RCC 7860 (cell line): ENCODE measurements at places on chromosomes 1 and 21.
A peak's percentile ranks its signal among the peaks of the same experiment; 100 is the strongest.

DNA sequence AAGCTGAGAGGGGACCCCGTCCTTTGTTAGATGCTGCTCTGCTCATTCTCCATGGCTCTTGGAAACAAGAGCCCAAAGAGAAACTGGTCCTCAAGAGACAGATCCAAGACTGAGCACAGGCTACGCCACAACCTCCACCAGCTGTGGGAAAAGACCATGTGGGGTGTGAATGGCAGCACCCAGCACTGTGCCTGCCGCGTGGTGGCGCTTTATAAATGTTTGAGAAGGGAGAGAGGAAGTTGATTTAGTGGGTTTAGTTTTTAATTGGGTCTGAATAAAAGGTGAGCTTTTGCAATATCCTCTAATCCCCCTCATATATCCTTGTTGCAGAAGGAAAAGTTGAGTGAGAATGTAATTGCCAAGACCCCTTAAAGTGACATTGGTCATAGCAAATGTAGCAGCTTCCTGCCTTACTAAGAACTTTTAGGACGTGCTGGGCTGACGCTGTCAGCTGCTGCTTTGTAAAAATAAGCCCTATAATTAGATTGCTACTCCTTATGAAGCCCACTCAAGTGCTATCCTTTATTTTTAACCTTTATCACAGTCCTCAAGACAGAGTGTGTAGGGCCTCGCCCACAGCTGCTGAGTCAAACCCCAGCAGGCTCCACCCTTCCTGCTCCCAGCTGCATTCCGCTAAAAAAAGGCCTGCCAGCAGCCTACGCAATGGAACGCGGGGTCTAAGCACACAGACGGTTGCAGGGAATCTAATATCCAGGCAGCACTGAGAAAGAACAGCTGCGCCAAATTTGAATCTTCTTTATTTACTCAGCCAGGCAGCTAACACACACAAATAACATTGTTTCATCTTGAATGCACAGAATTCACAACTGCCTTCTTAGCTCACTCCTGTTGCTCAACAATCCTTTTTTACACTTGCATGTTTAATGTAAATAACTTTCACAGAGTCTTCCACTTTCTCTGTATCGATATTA lies 47.4 kb upstream of the PRDX6 start:
- no peak for DNase-seq

DNA sequence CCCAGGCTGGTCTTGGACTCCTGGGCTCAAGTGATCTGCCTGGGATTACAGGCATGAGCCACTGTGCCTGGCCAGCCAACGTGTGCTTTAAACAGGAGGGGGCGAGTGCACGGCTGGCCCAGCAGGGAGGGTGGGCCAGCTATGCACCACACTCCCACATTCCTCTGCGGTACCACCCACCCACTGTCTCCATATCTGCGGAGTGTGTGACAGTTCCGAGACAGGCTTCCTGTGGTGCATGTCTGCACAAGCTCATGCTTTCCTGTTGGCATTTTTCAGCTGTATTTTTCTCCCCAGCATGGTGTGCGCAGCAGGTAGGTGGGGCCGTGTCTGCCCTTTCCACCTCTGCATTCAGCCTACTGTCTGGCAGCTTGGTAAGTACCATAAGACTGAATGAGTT lies 183.3 kb downstream of the AJAP1 start:
- no peak for DNase-seq

- no peak for DNase-seq
Observed at GRCh38 chr1:216690603-216691002, 32.6 kb downstream of the ESRRG start.

GRCh38 chr1:207952617-207953542 lies 42.0 kb upstream of the CD34 start:
- no peak for DNase-seq

DNA sequence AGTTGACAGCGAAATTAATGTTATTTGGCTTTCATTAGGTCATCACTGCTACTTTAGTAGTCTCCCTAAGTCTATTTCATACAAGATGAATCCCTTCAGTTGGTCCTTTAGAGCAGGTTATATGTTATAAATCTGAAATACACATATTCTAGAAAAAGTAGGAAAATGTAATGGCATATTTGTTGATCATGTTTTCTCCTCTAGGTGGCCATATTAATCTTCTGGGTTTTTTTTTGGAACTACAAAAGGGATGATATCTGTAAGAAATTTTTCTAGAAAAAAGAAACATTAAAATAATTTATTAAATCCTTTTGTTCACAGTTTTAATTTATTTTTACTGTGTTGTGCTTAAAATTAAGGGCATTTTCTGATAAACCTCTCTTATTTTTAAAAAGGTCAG lies 87.9 kb downstream of the SYT14 start:
- no peak for DNase-seq

DNA sequence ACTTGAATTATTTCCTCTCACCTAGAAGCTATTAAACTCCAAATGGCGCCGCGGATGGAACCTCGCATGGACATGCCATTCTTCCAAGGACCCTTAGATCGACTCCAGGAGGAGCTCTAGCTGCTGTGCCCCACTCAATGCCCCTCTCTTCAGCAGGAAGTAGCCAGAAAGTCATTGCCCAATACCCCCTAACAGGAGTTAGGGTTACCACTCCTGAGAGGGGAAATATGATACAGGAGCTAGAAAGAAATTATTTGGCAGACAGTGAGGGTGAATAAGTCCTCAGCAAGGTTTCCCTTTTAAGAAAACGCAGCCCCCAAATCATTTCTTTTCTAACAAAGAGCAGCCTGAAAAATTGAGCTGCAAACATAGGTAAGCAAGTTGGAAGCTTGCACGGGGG lies 28.6 kb downstream of the TFB2M start:
- DNase-seq = no peak

- no peak for DNase-seq
Observed at GRCh38 chr1:81467383-81467782, 333.4 kb upstream of the ADGRL2 start.

DNA sequence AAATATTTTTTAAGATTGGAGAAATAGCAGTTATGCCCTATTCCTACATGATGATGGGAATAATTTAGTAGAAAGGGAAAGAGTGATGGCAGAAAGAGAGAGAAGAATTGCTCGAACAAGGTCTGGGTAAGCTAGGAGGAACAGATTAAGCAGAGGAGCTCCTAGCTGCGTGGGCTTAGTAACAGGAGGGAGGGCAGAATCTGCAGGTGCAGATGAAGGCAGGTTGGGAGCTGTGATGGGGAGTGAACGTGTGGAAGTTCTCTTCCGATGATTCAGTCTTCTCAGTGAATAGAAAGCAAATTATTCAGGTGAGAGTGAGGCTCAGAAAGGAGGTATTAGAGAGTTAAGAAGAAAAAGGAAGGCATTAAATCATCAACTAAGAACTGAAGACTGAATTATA lies 8.3 kb upstream of the CR1 start:
- no peak for DNase-seq

GRCh38 chr1:229318056-229318455 lies 24.8 kb downstream of the CCSAP start:
- no peak for DNase-seq

- peak; percentile 58 for DNase-seq
Observed at GRCh38 chr1:153749408-153750005, 21.7 kb downstream of the INTS3 start.

DNA sequence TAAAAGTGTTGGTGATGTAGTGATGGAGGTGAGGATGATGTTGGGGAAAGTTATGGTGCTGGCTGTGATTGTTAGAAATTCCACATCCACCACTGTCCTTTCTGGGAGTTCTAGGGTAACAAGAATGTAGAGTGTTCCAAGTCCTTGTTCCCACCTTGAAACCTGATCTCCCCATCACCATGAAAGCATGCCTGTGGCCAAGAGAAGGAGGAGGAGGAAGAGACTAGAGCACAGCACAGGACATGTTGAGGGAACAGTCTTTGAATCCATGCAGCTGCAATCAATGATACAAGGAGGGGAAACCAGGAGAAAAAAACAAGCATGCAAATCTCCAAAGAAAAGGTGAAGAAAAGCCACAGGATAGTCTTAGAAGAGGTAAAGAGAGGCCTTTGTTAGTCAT lies 45.9 kb upstream of the ARTN start:
- DNase-seq = no peak

- no peak for DNase-seq
Observed at GRCh38 chr21:9008636-9009035, 1512.7 kb upstream of the TPTE start.

- DNase-seq = no peak
Observed at GRCh38 chr1:61441723-61442262, 283.1 kb downstream of the TM2D1 start.

DNA sequence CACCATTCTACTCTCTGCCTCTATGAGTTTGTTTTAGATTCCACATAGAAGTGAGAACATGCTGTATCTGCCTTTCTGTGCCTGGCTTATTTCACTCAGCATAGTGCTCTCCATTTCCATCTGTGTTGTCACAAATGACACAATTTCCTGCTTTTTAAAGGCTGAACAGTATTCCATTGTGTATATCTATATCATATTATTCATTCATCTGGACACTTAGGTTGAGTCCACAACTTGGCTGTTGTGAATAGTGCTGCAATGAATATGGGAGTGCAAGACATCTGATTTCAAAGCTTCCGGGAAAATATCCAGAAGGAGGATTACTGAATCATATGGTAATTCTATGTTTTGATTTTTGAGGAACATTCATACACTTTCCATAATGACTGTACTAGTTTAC lies 20.1 kb upstream of the DONSON start:
- no peak for DNase-seq

DNA sequence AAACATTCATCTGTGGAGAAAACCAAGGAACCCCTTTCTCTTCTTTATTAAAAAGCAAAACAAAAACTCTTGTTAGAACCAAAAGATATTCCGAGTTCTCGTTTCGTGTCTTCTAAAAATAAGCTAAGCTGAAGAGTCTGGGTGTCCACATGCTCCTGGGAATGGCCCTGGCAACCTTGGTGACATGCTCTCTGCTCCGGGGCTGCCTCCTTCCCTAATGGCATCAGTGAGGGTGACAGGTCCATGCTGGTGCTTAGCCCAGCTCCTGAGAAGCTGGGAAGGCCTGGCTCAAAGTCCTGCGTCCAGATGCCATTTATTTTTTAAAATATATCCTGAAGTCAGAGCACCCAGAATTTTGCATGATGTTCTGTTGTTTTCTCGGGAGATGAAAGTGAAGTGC lies 24.6 kb upstream of the TRAPPC10 start:
- no peak for DNase-seq

DNA sequence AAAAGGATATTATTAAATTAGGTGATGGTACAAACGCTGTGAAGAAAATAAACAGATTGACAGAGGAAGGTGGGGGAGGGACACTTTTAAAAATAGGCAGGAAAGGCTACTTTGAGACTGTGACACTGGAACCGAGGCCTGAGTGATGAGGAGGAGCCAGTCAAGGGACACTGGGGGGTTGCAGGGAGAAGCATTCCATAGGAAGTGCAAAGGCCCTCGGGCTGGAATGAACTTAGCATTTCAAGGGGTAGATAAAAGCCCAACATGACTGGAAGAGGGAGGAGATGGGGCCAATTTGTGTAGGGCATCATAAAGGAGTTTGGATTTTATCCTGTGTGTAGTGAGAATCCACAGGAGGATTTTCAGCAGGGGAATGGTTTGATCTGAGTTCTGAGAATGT lies 15.9 kb downstream of the C1orf94 start:
- DNase-seq = no peak

DNA sequence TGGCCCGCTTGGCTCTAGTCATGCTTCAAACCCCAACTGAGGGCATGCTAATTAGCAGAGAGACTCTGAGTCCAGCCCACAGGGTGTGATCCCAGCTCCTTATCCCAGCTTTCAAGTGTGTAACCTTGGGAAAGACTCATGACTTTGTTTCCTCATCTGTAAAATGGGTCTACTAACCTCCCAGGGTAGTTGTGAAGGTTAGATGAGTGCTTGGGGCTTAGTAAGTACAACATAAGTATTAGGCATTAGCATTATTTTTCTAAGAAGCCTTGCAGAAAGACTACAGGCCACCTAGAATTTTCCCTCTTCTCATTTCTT lies 2.8 kb downstream of the MYOM3 start:
- no peak for DNase-seq

GRCh38 chr1:235945775-235946570 lies 79.3 kb upstream of the LYST start:
- no peak for DNase-seq

DNA sequence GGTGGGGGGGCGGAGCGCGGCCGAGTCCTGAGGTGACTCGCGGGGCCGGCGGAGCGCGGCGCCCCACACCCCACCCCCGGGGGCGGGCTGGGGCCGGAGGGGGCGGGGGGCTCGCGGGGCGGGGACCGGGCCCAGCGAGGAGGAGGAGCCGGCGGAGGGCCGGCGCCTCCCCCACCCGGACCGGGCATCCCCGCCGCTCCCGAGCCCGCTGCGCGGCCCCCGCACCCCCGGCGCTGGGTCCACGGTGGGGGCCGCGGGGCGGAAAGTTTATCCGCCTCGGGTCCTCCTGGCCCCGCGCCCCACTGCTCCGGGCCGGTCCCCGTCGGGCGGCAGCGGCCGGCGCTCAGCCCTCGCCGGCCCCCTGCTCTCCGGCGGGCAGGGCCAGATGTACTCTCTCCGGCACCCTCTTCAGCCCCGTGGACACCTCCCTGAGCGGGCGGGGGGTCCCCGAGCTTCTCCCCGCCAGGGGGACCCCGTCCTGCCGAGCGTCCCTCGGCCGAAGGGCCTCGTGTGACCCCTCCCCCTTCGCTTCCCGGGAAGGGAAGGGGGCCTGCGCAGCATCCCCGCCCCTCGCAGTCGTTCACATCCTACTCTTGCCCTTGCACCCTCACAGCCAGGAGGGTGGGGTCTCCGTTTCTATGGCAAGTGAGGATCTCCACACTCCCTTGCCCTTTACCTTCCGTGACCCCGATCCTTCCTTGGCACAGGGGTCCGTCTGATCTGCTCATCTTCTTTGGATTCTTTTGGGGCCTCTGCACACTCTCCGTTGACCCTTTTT lies 663 bp downstream of the CAMTA1 start:
- DNase-seq = no peak

DNA sequence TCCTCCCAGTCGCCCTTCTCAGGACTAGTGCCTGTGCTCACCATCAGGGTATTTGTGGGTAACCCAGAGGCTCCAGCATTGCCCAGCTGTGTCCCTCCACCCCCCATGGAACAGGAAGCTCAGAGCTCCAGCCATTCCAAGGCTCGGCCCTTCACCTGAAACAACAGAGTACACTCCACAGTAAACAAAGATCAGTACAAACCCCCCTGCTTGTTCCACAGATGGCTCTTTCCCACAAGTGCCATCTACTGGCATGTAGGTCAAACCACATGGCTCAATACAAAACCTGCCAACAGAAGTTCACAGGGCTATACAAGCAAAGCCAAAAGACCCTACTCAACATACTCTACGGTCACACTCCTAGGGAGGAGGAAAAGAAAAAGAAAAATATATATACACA lies 258.7 kb downstream of the AGBL4 start:
- no peak for DNase-seq

GRCh38 chr1:54701996-54702395 lies 13.7 kb upstream of the TTC4 start:
- DNase-seq = no peak

DNA sequence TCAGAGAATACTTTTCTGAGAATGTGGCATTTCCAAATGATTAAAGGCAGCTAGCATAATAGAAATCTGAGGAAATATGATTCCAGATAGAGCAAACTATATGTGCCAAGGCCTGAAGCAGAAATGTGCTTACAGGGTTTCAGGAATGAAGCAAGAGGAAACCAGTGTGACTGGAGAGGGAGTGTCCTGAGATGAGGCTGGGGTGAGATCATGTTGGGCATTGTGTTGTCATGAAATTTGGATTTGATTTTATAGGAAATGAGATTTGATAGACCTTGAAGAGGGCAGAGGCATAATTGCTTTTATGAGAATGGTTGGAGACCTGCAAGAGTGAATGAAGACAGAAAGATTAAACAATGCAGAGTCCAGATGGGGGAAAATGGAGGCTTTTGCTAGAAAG lies 338.1 kb upstream of the SNX7 start:
- peak; percentile 71 for DNase-seq

GRCh38 chr1:221166559-221167318 lies 287.5 kb downstream of the HLX start:
- DNase-seq = no peak
